ENCODE measurements at places on chromosomes 13 and 19. TPM values are rescaled to one million over a fixed set of nuclear protein-coding genes. Genes with fewer than 3 reads are reported as not detected.

GRCh38 chr13:21242236-21242635, 65.8 kb downstream of the MRPL57 start:
- DNase-seq, result no peak

DNA sequence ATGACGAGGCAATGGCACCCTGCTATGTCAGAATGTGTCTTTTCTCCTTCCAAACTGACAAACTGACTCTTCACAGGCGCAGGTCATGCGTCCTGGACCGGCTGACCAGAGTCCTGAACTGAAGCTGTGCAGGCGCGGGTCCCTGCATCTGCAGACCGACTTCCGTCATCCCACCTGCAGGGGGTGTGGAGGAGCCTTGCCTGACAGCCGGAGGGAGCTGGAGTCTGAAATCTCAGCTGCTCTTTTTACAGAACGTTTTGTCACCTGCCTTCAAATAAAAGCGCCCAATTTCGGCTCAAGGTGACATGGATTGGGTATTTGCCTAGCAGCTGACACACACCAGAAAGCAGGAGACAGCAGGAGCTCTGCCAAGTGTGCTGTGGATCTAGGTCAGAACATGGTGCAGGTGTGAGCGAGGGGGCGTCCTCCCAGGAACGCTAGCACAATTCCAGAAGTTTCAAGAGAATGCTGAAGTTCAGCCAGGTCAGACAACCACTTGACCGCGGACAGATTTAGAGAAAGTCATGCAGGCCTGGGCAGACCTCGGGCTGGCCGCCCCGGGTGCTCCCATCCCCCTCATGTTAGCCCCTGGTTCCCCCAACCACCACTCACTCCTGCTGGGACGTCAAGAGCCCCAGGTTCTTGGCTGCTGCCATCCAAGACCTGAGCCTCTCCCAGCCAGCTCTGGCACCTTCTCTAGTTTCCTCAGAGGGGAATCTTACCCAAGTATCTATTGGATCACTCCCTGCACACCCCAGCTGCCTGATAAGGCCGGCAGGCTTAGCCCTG, 32.8 kb downstream of the ELL start:
- DNase-seq, result no peak

DNA sequence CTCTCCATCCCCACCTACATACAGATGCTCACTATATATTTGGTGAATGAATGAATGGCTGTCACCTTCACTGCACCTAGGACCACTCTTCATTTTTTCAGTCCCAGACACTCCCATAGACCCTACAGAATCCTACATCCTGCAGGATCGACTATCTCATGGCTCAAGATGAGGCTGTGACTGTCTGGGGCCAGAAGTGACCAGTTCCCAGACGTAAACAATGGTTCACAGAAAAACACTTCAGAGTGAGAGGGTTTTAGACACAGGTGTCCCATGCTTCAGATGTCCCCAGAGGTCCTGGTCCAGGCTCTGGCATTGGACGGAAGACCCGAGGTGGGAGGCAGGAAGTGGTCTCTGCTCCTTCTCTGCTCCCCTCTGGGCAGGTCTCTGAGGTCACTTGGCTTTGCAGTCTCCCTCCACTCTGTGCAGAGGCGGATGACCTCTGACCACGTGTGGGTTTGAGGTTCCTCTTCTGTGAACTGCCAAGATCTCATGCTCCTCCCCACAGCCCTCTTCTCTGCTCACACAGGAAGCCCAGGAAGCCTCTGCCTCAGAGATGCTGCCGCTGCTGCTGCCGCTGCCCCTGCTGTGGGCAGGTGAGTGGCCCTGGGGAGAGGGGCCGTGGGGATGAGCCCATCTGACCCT, 24.9 kb downstream of the SIGLEC7 start:
- DNase-seq, result no peak

DNA sequence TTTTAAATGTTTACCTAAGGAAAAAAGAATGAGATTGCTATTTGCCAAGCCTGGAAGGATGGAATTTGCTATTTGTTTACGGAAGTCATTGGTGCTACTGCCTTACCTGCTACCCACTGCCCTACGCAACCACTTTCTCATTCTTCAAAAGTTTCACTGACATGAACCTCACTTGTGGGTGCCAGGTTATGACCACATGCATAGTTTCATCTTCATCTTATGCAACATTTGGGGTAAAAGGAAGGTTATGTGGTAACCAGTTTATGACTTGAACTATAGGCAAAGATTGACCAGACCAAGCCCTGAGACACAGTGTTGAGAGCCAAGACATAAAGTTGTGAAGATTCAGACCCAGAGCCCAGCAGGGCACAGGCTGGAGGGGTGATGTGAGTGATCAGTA, 142.5 kb downstream of the LACC1 start:
- DNase-seq, result no peak

GRCh38 chr19:55208880-55209692, at the start of gene PTPRH:
Gene PTPRH, minus strand, starts transcription at chr19:55209501. Its CDS starts 68 bp downstream, at chr19:55209433.
- DNase-seq, result no peak

DNA sequence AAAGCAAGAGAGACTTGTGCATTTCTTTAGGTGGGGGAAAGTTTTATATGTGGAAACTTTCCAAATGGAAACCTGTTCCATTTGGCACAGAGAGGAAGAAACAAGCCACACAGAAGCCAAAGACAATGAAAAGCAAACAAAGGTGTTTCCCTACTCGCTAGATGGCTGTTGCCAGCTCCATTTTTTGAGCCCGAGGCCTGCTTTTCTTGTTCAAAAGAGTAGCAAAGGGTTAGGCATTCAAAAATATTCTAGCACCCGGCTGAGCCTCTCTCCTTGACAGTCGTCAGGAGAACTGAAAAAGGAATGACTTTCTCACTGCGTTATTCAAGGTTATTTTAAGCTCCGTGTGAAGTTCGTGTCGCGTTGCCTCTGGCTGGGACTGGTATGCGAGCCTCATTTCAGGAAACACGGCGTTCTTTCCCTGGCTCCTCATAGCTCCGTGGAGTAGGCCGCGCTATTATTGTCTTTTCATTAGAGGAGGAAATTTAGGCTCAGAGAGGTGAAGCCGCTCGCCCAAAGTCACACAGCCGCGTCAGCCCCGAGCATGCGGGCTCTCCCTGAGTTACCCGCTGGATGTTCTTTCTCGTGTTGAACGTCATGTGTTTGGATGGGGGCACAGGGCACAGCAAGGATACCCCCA, 7.6 kb downstream of the TRPM4 start:
- no peak for DNase-seq

- no peak for DNase-seq
Observed at GRCh38 chr13:110565296-110565695, 3.8 kb upstream of the RAB20 start.

- no peak for DNase-seq
Observed at GRCh38 chr13:100517728-100518127, 70.9 kb downstream of the GGACT start.

- no peak for DNase-seq
Observed at GRCh38 chr19:51364200-51365106, 1.7 kb downstream of the ETFB start.

GRCh38 chr13:112744168-112745021, 54.6 kb downstream of the ATP11A start:
- no peak for DNase-seq

GRCh38 chr13:105785436-105785835, 750.0 kb downstream of the EFNB2 start:
- no peak for DNase-seq

DNA sequence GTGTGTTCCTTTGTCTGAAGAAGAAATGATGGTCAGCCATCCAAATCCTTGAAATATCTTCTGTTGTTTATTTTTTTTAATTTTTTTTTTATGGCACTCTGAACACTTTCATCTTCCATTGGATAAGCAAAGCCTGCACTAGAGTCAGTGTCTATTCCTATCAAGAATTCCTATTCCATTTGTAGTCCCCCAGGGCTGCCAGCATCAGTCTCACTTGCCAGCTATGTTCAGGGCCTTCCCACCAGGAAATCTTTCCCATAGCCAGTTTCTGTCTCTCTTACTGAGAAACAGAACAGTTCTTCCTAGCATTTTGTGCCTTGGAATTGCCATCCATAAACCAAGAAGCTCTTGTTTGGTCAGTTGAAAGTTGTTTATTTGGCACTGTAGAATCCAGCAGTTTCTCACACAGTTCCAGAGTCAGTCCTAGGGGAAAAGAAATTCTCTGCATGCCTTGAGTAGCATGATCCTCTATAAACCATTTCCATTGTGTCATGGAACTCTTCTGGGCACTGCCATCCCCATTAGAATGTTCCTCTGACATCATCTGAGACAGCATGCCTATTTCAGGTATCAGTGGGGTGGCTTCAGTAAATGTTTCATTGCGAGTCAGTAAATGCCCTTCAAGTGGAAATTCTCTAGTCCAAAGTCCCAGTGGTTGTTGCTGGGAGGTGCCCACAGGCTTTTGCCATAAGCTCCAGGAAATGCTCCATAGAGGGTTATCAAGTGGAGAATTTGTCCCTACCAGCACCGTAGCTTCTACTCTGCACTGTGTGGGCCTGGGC, 18.7 kb upstream of the SPRYD7 start:
- no peak for DNase-seq

- no peak for DNase-seq
Observed at GRCh38 chr13:48078251-48078656, 16.6 kb downstream of the MED4 start.

DNA sequence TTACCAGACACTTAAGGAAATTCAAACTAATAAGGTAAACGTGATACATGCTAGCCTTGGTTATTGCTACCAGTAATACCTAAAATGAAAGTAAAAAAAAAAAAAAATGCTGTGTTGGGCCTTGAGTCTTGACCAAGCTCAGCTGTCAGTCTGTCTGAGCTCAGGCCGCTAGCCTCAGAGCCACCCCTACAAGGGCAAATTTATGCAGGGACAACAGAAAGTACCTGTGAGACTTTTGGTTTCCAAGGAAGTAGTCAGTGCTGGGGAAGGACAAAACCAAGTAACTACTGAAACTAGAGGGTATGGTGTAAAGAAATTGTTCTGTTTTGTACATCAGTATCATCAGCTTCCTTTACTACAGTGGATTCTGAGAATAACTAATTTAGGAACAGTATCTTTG, 134.3 kb upstream of the SLITRK5 start:
- no peak for DNase-seq

DNA sequence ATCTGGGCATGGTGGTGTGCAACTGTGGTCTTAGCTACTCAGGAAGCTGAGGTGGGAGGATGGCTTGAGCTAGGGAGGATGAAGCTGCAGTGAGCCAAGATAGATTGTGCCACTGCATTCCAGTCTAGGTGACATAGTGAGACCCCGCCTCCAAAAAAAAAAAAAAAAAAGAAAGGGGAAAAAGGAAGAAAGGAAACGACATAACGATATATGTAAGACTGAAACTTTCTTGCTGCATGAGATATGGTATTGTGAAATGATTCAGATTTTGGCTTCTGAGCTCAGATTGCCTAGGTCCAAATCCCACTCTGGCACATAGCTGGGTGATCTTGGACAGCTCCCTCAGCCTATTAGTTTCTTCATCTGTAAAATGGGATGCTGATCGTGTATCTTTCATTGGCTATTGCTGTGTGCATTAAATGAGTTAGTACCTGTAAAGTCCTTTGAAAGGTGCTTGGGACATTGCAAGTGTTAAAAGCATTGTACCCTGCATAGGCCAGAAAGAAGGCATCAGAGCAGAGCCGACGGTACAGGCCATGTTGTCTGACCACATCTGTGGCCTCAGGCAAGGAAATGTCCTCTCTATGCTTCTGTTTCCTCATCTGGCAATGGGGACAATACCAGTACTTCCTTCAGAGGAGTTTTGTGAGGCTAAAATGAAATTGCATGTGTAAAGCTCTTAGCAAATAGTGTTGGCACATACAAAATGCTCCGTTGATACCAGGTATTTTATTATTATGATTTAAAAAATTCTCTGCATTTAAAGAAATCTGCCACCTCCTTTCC, 32.6 kb upstream of the SLC46A3 start:
- DNase-seq, result no peak

GRCh38 chr19:56174550-56174949, 1.3 kb upstream of the GALP start:
- no peak for DNase-seq

- no peak for DNase-seq
Observed at GRCh38 chr19:30567536-30568232, 195.5 kb downstream of the ZNF536 start.

GRCh38 chr13:110684388-110685056, 21.4 kb downstream of the CARS2 start:
- DNase-seq, result no peak

DNA sequence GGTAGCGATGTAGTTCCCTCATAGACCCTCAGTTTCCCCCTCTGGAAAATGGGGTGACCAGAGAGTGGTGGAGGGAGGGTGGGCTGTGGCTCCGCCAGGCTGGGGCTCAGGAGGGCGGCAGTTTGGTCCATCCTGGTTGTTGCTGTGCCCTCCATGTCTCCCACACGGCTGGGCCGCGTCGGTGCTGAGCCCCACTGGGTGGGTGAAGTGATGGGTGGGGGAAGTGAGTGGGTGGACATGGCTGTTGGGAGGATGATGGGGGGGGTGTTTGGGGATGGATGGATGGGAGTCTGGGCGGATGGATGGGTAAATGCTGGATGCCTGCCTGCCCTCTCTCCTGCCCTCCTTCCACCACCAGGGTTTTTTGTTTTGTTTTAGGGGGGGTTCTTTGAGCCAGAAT, 16.6 kb upstream of the EHD2 start:
- DNase-seq, result no peak

DNA sequence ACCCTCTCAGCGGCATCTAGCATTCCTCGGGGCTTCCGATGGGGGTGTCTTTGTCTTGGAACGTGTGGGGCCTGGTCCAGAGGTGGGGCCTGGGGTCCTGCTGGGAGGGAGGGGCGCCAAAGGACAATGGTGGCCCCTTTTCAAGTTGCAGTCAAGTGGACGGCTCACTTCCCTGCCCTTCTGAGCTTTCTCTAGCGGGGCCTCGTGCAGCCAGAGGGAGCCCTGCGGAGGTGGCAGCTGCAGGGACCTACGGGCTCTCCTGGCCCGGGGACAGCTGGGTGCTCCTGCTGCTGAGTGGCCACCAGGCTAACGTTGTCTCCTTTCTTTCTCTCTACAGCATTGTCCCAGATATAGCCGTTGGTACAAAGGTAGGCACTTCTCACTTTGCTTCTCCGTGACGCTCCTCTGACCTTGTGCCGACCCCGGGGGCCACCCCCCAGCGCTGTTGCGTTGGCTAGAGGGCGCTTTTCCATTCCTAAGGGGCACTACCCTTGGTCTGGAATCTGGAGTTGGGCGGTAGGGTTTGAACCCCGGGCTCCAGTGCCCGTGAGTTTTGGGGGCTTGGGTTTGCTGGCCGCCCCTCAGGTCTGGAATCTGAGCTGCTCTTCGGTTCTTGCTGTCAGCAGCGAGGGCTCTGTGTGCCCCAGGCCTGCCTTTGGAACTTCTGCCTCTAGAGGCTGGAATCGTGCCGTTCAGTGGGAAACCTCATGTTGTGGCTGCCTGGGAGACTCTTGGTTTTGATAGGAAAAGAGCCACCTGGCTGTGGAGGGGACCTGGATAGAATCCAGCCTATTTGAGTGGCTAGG, 2.0 kb downstream of the PTBP1 start:
- no peak for DNase-seq

GRCh38 chr13:76225815-76226489, 589.8 kb downstream of the LMO7 start:
- DNase-seq, result no peak

GRCh38 chr13:23667750-23668149, 97.5 kb downstream of the TNFRSF19 start:
- no peak for DNase-seq

- no peak for DNase-seq
Observed at GRCh38 chr19:46624958-46625661, at the start of gene PTGIR. Gene PTGIR, minus strand, starts transcription at chr19:46625089. Its CDS starts 864 bp downstream, at chr19:46624225.

- no peak for DNase-seq
Observed at GRCh38 chr13:48679941-48680680, 26.4 kb downstream of the CYSLTR2 start.

The KIR2DL1 gene
- not detected for total RNA-seq

The ADGRE1 gene
- 2.2 TPM for total RNA-seq

The TMEM150B gene
- total RNA-seq, result not detected

The TUBA3C gene
- not detected for total RNA-seq

The ONECUT3 gene
- total RNA-seq, result not detected

The RNF113B gene
- total RNA-seq, result not detected

The RFPL4AL1 gene
- total RNA-seq, result not detected

The OR7D2 gene
- not detected for total RNA-seq

The VPS36 gene
- total RNA-seq, result 30.3 TPM

The CPT1C gene
- total RNA-seq, result 1.2 TPM
